Upper lobe of left lung (tissue), 6 donors: ENCODE measurements at places on chromosomes 1 and 21. TPM values are rescaled to one million over a fixed set of nuclear protein-coding genes. Genes with fewer than 3 reads are reported as not detected.

DNA sequence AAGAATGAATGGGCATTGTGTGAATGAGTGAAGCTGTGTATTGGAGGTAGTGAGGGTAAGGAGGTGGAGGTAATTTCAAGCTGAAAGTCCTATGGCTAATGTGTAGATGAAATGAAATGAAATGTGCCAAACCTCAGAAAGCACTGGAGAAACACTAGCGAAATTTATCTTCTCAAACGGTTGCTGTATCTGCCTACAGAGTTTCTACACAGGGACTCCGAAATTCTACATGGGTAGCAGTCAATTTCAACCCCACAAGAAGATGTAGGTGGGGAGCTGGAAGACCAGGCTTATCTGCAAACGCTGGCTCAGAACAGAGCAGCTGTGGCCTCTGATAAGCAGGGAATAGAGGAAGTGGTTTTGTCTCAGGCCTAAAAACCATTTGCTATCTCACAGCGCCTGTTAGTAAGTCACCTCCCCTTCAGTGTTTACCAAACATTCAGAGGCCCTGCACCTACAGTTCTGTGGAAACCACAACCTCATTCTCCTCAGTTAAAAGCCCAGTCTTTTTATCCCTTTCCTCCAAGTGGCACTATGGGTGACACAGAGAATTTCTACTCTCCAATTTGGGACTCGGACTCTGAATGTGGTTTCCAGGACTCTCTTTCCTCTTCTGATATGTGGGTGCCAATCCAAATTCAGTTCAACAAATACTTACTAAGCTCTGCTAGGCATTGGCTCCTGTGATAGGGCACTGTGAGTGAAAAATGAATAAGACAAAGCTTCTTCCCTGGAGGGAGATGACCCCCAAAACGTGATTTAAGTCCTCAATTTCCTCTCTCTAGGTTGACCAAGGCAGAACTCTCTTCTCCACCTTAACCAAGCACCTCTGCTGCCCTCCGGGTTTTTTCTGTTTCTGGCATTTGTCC lies 17.2 kb upstream of the SLAMF6 start:
- peak; percentile 45 for DNase-seq

- DNase-seq: no peak
Observed at GRCh38 chr21:25560271-25560685, 47.0 kb downstream of the MRPL39 start.

- DNase-seq: no peak
Observed at GRCh38 chr1:245242989-245243388, 88.2 kb downstream of the KIF26B start.

- DNase-seq: peak; percentile 45
Observed at GRCh38 chr1:32538887-32539583, at the start of gene ZBTB8A. TSS of gene ZBTB8A (plus strand) at chr1:32539427. CDS start at chr1:32592932, 53,505 bp downstream.

- DNase-seq: no peak
Observed at GRCh38 chr1:25924454-25924853, 18.2 kb upstream of the STMN1 start.

DNA sequence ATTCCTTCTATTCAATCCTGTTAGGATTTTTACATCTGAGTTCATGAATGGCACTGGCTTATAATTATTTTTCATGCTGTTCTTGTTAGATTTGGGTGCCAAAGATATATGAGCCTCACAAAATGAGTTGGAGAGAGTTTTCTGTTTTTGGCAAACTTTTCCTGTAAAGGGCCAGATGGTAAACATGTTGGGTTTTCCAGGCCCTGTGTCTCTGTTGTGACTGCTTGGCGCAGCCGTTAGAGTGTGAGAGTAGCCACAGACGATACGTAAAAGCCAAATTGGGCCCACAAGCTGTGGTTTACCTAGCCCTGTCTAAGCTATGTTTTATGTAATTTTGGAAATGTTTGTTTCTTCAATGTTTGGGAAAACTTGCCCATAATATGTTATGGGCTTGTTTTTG lies 15.6 kb upstream of the CA6 start:
- no peak for DNase-seq

DNA sequence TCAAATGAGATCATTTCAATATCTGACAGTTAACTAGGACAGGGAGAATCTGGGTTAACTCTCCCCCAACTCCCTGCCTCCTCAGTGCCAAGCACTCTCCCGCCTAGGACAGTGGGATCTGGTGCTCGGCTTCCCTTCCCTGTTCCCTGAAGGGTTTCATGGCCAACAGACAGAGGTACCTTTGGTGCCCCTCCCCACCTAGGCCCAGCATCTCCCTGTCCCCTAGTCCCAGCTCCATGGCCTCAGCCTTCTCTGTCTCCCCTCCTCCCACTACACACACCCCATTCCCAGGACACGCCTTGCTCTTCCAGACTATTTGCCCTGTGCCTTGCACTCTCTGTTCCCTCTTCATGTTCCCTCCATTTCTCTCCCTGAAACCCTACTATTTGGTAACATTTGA lies 77.1 kb downstream of the CD247 start:
- DNase-seq: no peak

DNA sequence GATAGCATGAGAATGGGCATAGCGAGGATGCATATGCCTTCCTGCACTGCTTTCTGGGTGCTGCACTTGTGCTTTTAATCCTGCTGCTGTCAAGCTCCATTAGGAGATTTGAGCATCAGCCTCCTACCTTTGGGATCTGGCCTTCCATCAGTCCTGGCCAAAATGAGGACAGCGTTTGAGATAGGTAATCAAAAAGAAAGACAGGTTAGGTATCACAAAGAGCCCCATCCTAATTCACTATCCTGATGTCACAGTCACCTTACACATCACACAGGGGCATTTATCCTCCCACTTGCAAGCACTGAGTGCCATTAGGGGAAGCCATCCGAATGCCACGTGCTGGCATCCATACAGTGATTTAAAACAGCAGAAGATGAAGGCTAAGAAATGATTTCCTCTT lies 13.2 kb upstream of the FAM163A start:
- no peak for DNase-seq

GRCh38 chr21:17777072-17777765 lies 41.9 kb downstream of the C21orf91 start:
- no peak for DNase-seq

- DNase-seq: no peak
Observed at GRCh38 chr1:3014443-3015268, 6.6 kb upstream of the ACTRT2 start.

- no peak for DNase-seq
Observed at GRCh38 chr1:33117440-33118085, 36.6 kb downstream of the AZIN2 start.

DNA sequence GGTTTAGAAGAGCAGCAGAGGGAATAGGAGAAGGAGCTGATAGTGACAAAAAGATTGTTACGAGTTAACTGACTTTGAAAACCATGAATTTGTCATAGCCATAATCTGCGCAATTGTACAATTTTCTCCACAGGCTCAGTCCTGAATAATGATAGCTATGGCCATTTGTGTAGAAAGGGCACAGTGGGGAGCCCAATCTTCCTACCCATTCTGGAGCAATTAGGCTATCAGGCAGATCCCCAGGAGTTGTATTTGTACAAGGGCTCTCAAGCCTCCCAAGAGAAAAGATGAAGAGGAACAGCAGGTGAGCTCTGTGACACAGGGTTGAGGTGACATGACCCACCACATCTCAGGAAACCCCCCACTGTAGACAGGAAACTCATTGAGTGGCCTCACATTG lies 42.1 kb upstream of the SAMD13 start:
- no peak for DNase-seq

DNA sequence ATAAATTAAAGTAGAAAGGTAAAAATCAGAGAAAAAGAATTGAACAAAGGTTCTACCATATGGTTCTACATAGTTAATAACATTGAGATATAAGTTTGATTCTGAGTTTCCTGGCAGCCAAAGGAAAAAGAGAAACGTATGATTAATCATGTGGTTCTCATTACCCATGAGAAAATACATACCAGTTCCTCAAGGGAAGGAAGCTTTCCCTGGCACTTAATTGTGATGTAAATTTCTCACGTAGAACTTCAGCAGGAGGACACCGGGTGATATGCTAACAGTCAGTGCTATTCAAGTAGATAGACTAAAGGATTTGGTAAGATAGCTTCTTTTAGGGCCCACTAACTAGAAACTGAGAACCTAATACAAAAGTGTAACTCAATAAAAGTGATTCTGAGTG lies 218.5 kb downstream of the NFIA start:
- no peak for DNase-seq

LRRC42 gene
- total RNA-seq: 22.0 TPM

CHD1L gene
- 24.8 TPM for total RNA-seq

KRTAP21-2 gene
- total RNA-seq: not detected

CCDC27 gene
- not detected for total RNA-seq

KCNJ6 gene
- total RNA-seq: not detected

SYT2 gene
- total RNA-seq: 0.14 TPM

MGST3 gene
- total RNA-seq: 229 TPM

RUNX3 gene
- 10.5 TPM for total RNA-seq
